Stimulated activated CD4-positive, alpha-beta T cell treated with anti-CD3 and anti-CD28 coated beads, TNF-alpha, amount 100 ng/mL, for 4 hours (primary cell): ENCODE measurements at places on chromosomes 16 and 17.

DNA sequence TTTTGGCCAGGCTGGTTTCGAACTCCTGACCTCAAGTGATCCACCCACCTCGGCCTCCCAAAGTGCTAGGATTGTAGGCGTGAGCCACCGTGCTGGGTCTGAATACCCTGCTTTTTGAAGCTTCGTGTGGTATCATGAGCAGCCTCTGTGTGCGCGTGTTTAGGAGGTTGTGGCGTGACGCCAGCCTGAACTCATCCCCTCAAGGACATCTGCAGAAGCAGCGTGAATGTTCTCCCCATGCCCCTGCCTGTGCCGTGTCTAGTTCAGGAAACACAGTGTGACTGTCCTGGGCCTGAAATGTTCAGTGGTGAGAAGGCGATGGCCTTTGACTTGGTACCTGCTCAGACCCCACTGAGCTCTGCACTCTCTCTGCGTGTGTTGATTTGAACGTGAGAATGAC is 35.6 kb downstream of the RNF213 start:
- no peak for DNase-seq

- DNase-seq: no peak
Measured at GRCh38 chr16:1926271-1926670, 8.1 kb upstream of the HS3ST6 start.

DNA sequence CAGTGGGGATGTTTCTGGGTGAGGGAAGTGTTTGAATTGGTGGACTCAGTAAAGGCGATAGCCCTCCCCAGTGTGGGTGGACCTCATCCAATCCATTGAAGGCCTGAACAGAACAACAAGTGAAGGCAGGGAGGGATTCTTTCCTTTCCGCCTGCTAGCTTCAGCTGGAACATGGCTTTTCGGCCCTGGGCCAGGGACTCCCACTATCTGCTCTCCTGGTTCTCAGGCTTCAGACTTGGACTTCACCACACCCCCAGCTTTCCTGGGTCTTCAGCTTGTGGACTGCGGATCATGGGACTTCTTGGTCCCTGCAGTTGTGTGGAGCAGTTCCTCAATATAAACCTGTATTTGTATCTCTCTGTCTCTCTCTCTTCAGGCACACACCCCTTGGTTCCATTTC is 77.9 kb downstream of the SNX29 start:
- DNase-seq: no peak

GRCh38 chr17:28258347-28258887 is 60.6 kb upstream of the TMEM97 start:
- DNase-seq: no peak

- no peak for DNase-seq
Measured at GRCh38 chr16:6375465-6376075, 957.1 kb upstream of the RBFOX1 start.

GRCh38 chr17:22671110-22671509 is 978.8 kb downstream of the KCNJ18 start:
- no peak for DNase-seq
